ENCODE measurements at places on chromosomes 1 and 21. TPM values are rescaled to one million over a fixed set of nuclear protein-coding genes. Genes with fewer than 3 reads are reported as not detected.

DNA sequence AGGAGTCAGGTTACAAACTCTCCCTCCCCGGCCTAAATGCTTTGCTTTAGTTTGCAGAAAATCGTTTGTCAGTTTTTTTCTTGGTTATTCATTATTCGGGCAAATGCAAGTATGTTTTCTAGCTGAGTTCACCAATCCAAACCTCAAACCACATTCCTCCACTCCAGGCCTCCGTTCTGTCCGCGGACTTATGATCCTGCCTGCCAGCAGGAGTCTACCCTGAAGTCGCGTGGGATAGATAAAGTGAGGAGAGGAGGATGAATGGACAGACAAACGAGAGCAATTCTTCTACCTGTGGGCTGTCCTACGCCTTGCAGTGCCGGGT lies 1.3 kb downstream of the ADAMTS1 start:
- H3K4me3 ChIP-seq, result peak overlapping the region; percentile 67
- peaks cover 40% of the 10 kb centered on the region for H3K4me1 ChIP-seq

DNA sequence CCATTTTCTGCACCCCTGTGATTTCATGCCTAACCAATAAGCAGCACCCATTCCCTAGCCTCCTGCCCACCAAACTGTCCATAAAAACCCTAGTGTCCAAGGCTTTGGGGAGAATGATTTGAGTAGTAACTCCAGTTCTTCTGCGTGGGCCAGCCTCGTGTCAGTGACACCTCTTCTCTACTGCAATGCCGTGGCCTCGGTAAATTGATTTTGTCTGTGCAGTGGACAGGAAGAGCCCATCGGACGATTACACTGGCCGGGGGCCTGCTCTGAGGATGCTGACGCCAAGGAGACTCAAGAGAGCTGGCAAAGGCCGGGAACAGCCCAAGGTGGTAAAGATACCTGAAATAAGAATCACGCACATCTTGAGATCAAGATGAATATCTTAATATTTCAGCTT lies 29.3 kb downstream of the RSPH1 start:
- H3K36me3 ChIP-seq, result no peaks in the 10 kb centered on the region
- H3K4me3 ChIP-seq, result no peak overlapping the region
- H3K27ac ChIP-seq, result no peak overlapping the region

DNA sequence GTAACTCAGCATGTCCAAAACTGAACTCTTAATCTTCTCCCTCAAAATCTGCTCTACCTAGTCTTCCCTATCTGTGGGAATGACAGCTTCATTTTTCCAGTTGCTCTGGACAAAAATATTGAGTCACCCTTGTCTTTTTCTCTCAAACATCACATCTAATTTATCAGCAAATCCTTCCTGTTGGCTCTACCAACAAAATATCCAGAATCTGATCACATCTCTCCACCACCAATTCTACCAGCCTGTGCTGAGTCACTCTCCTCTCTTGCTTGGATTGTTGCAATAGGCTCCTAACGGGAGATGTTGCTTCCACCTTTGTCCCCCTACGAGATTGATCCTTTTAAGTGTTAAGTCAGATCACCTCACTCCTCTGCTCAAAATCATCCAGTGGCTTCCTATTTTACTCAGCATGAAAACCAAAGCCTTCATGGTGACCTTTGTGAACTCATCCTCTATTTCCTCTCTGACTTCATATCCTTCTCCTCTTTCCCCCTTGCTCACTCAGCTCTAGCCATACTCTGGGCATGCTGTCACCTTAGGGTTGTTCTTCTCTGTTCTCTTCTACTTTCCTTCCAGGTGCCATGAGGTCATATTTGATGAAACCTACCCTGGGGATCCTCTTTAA lies 21.5 kb upstream of the SMYD2 start:
- peaks cover 6% of the 10 kb centered on the region for H3K27me3 ChIP-seq
- H3K36me3 ChIP-seq, result no peaks in the 10 kb centered on the region
- no peak overlapping the region for H3K27ac ChIP-seq

DNA sequence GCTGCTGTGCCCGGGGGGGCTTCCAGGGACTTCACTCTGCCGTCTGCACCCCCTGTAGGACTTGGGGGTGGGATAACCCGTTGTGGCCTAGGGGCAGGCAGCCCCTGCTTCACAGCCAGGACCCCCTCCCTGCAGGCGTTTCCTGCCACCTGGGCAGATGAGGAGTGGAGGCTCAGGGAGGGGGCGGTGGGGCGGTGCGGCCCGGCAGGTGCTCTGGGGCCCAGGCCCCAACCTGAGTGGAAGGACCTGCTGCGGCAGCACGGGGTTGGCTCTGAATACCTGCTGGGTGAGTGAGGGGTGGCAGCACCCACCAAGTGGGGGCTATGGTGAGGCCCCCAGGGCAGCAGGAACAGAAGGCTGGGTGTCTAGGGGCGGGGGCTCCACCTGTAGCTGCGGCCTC lies 78.6 kb upstream of the TTC34 start:
- no peaks in the 10 kb centered on the region for H3K36me3 ChIP-seq
- no peak overlapping the region for H3K4me3 ChIP-seq
- DNase-seq, result no peak
- no peaks in the 10 kb centered on the region for H3K27me3 ChIP-seq
- H3K27ac ChIP-seq, result no peak overlapping the region
- no peaks in the 10 kb centered on the region for H3K4me1 ChIP-seq

The KANK4 gene
- 0.21 TPM for polyA plus RNA-seq

GRCh38 chr1:113396102-113396501 lies 5.8 kb downstream of the MAGI3 start:
- DNase-seq, result no peak
- H3K27me3 ChIP-seq, result peaks cover 10% of the 10 kb centered on the region
- no peak overlapping the region for H3K4me3 ChIP-seq
- no peak overlapping the region for H3K27ac ChIP-seq
- no peaks in the 10 kb centered on the region for H3K36me3 ChIP-seq

DNA sequence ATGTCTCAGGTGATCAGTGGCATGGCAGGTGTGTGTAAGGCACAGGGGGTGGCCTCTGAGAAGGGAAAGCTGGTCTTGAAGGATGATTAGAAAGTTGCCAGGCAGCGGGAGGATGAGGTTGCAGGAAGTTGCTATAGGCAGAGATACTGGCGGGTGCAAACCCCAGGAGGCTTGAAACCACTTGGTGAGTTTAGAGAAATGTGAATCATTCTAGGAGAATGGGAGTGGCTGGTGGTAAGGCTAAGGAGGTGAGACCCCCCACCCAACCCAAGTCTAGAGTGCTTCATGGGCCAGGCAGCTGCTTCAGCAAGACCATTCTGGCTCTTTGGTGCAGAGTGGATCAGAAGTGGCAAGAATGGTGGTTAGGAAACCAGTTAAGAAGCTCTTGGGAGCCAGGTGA lies 9.0 kb downstream of the SH2D2A start:
- no peak for DNase-seq
- no peak overlapping the region for H3K4me3 ChIP-seq
- peaks cover 50% of the 10 kb centered on the region for H3K36me3 ChIP-seq
- H3K4me1 ChIP-seq, result peaks cover 28% of the 10 kb centered on the region
- H3K27ac ChIP-seq, result no peak overlapping the region
- no peaks in the 10 kb centered on the region for H3K27me3 ChIP-seq

The AGL gene
- polyA plus RNA-seq, result 12.0 TPM

DNA sequence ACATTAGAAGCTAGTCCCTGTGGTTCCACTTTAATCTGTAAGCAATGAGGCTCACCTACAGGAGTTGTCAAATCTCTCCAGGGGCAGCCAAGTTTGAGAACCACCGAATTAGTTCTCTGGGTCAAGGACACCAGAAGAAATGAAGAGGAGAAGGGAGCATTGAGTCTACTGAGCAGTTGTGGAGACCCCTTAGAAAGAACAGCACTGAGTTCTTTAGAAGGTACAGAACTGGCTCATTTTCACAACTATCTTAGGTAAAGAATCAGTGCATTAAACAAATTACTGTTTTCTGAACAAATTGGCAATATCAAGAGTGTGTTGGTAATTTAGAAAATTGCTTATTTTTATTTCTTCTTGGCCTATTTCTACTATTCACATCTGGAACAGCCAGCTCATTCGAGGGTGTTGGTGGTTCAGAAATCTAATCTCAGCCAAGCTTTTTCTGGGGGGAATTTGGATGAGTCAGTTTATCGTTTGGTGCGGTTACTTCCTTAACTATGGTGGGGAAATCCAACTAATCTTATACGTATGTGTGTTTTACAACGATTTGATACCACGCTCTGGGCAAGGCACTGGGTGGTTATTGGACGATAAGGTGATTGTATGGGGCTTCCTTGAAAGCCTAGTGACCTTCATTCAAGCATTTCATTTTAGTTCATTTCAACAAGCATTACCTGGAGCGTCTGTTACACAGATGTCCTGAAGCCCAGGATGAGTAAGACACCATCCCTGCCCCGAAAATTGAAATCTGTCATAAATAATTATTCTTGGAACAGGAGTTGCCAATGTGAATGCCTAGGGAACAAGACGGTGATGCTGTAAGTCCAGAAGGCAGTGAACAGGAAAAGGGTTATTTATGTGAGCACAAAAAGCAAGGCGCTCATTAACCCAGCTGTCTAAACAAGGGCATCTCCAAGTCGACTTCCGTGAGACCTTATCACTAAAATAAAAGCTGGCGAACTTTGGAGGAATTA lies 52.0 kb upstream of the TMPRSS2 start:
- no peaks in the 10 kb centered on the region for H3K36me3 ChIP-seq
- H3K4me3 ChIP-seq, result no peak overlapping the region
- H3K27ac ChIP-seq, result no peak overlapping the region

The LMO4 gene
- 57.0 TPM for polyA plus RNA-seq

- H3K36me3 ChIP-seq, result no peaks in the 10 kb centered on the region
- no peaks in the 10 kb centered on the region for H3K27me3 ChIP-seq
- peak; percentile 93 for DNase-seq
- H3K27ac ChIP-seq, result peak overlapping the region; percentile 100
- peak overlapping the region; percentile 68 for H3K4me3 ChIP-seq
Measured at GRCh38 chr21:42062236-42063022, 8.7 kb upstream of the UMODL1 start.

DNA sequence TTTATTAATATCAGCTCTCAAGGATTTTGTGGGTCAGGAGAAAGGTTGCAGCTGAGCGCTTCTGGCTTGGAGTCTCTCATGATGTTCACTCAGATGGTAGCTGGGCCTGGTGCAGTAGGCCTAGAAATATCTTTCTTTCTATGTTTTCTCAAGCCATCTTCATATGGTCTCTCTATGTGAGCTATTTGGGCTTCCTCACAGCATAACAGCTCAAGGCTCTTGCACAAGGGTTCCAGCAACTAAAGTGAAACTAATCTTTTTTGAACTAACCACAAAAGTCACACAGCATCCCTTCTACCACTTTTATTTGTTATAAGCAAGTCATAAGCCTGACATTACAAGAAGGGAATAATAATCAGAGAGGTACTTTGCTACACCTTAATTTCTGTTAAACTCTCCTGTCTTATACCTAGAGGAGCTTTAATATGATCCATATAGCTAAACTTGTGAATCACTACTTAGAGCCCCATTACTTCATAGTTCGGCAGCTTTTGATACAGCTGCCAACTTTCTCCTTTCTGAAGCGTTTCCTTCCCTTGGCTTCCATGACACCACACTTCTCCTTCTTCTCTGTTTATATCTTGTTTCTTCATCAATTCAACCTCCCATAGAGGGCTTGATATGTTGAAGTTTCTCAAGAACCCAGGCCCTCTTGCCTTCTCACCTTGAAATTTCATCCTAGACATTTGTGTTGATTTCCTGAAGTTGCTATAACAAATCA lies 720.2 kb downstream of the LTN1 start:
- H3K4me1 ChIP-seq, result no peaks in the 10 kb centered on the region
- DNase-seq, result no peak
- H3K27me3 ChIP-seq, result no peaks in the 10 kb centered on the region
- no peaks in the 10 kb centered on the region for H3K36me3 ChIP-seq
- H3K4me3 ChIP-seq, result no peak overlapping the region

DNA sequence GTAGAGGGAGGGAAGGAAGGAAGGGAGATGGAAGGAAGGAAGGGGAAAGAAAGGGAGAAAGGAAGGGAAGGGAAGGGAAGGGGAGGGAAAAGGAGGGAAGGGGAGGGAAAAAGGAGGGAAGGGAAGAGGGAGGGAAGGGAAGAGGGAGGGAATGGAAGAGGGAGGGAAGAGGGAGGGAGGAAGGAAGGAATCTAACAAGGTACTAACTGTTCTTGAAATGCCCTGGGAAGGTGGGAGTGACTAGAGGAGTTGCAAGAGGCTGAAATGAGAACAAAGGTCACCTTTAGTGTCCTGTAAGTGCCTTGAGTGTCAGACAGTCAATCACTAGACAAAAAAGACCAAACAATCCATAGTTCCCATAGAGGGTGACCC lies 2.3 kb upstream of the ATP2B4 start:
- H3K4me3 ChIP-seq, result no peak overlapping the region
- H3K4me1 ChIP-seq, result peaks cover 13% of the 10 kb centered on the region
- no peaks in the 10 kb centered on the region for H3K27me3 ChIP-seq
- no peak for DNase-seq
- H3K27ac ChIP-seq, result no peak overlapping the region

The PPIE gene
- 54.2 TPM for polyA plus RNA-seq

DNA sequence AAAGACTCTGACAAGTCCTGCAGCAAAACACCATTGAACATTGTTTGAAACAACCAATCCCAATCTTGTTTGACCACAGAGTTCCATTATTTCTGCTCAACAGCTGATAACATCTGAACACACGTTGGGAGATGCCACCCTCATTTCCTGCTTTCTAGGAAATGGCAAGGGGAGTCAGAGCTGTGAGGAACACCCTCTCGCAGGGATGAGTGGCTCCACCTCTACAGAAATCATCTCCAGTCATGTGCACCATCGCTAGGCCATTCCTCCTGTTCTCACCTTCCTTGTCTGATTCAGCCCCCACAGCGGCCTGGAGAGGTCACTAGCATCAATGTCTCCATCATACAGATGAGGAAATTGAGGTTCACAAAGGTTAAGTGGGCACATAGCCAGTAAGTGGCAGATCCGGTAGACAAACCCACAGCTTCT lies 22.4 kb upstream of the RUNX3 start:
- peaks cover 17% of the 10 kb centered on the region for H3K4me1 ChIP-seq
- H3K36me3 ChIP-seq, result peaks cover 4% of the 10 kb centered on the region
- no peaks in the 10 kb centered on the region for H3K27me3 ChIP-seq
- no peak overlapping the region for H3K4me3 ChIP-seq
- no peak overlapping the region for H3K27ac ChIP-seq
- DNase-seq, result no peak

The ABCD3 gene
- 84.2 TPM for polyA plus RNA-seq

GRCh38 chr1:176033881-176034280 lies 173.2 kb downstream of the COP1 start:
- peaks cover 18% of the 10 kb centered on the region for H3K36me3 ChIP-seq
- no peaks in the 10 kb centered on the region for H3K4me1 ChIP-seq
- no peak for DNase-seq
- no peaks in the 10 kb centered on the region for H3K27me3 ChIP-seq
- no peak overlapping the region for H3K4me3 ChIP-seq

The CHRM3 gene
- 0.11 TPM for polyA plus RNA-seq
